A549 treated with DMSO at 1 μM for 4 hours (cell line): ENCODE measurements at places on chromosomes 6 and 20. TPM values are rescaled to one million over a fixed set of nuclear protein-coding genes. Genes with fewer than 3 reads are reported as not detected.

The ISM1 gene
- total RNA-seq = 0.16 to 0.71 TPM (median 0.41 TPM) in 5 replicates

The POM121L2 gene
- 0.02 to 0.05 TPM in 2 of 5 replicates, not detected in the others for total RNA-seq

The PLCB4 gene
- 11.5 to 21.0 TPM (median 15.2 TPM) in 5 replicates for total RNA-seq

The COL10A1 gene
- total RNA-seq = not detected in 5 replicates

The LY6G5C gene
- total RNA-seq = 0.95 to 2.0 TPM (median 1.3 TPM) in 5 replicates

The TP53TG5 gene
- not detected in 5 replicates for total RNA-seq

The TAGAP gene
- not detected in 5 replicates for total RNA-seq

The SLC22A16 gene
- not detected in 5 replicates for total RNA-seq

The SERPINB6 gene
- total RNA-seq = 133 to 147 TPM (median 141 TPM) in 5 replicates

The MUC21 gene
- not detected in 5 replicates for total RNA-seq

The HLA-G gene
- not detected in 5 replicates for total RNA-seq

The FAM217A gene
- total RNA-seq = not detected in 5 replicates

The PLA2G7 gene
- 0.05 TPM in 1 of 5 replicates, not detected in the others for total RNA-seq

The KCNG1 gene
- 15.5 to 27.0 TPM (median 18.8 TPM) in 5 replicates for total RNA-seq
